ENCODE measurements at places on chromosomes 3 and 15.

DNA sequence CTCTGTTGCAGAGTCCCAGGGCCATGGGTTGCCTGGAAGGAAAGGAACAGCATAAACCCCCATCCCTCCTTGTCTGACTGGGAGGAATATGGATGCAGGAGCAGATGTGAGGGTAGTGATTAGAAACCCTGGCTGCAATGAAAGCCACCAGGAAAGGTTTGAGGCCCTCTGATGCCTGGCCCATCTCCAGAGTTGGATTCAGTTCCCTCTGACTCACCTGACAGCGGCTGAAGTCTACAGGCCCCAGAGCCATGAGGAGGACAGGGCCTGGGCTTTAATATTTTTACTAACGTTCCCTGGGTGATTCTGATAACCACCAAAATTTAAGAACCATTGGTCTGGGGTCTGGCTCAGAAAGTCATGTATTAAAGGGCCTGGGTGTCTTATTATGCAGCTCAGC, 214.0 kb downstream of the EPHB1 start:
- DNase-seq: no peak

DNA sequence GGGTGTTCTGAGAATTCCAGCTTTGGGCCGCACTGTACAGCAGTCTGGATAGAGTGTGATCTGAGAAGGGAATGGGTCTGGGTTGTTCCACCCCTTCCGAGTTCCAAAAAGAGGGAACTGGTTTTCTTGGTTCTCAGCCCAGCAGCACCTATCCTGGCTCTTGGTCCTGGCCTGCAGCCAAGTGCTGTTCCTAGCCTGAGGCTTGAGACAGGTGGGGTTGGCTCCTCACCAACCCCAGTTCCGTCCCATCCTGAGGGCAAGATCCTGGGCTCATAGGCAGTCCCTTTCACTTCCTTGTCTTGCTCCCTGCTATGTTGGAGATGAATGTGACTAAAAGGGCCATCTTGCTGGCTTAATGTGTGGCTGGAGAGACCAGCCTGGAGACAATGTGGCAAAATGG, 15.2 kb downstream of the IVD start:
- no peak for DNase-seq

DNA sequence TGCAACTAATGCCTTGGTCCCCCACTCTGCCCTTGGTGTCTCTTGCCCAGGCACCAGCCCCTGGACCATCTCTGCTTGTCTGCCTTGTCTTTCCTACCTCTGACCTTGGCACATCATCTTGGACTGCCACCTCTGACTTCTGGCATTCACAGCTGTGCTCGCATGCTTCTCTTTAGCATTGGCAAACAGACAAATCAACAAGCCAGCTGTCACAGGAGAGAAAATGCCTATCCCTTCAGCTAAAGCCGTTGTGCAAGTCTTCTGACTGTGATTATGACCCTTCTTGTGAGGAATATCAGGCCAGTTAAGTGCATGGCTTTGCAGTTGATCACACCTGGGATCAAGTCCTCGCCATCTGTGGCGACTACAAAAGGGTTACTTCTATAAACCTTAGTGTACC, 84.6 kb downstream of the PRICKLE2 start:
- DNase-seq: no peak

GRCh38 chr15:31211353-31211752, 109.8 kb upstream of the TRPM1 start:
- no peak for DNase-seq

GRCh38 chr3:64163019-64163754, 62.1 kb downstream of the PRICKLE2 start:
- no peak for DNase-seq

DNA sequence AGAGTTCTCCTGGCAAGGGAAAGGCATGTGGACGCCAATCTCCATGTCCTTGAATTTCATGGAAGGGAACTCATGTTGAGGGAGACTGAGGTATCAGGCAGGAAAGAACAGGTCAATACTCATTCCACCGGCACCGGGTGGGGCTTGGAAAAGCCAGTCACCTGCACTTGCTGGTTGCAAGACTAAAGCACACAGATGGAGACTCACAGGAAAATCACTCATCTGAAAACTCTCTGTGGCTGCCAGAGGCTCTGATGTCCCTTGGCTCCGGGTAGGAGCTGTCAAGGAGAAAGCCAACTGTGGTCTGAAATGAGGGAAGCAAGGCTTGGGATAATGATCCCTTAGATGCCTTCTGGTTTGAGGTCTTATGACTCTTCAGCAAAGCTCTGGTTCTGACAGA, 8.7 kb upstream of the CGNL1 start:
- no peak for DNase-seq

GRCh38 chr15:96234109-96234892, 96.2 kb upstream of the NR2F2 start:
- DNase-seq: no peak

DNA sequence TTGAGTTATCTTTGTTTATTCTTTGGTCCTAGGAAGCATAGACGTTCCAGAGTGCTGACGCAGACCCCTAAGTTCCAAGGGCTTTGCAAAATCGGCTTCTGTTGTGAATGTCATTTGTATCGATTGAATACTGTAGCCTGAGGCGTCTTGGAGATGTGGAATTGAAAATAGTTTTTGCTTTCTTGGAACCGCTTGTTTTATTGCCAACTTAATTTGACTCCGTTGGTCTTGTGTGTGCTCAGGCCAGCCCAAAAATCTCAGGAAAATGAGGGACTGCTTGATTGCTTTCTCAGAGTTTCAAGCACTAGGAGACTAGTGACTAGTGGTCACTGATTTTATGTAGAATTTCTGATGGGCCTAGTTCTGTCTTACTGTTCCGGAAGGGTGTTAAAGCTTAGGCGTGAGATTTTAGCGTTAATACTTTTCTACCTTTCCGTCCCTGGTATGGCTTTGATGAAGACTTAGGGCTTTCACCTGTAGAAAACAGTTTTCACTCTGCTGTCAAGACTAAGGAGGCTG, 263 bp upstream of the UTS2B start:
- DNase-seq: no peak
